ENCODE measurements at places on chromosomes 7 and 10.

DNA sequence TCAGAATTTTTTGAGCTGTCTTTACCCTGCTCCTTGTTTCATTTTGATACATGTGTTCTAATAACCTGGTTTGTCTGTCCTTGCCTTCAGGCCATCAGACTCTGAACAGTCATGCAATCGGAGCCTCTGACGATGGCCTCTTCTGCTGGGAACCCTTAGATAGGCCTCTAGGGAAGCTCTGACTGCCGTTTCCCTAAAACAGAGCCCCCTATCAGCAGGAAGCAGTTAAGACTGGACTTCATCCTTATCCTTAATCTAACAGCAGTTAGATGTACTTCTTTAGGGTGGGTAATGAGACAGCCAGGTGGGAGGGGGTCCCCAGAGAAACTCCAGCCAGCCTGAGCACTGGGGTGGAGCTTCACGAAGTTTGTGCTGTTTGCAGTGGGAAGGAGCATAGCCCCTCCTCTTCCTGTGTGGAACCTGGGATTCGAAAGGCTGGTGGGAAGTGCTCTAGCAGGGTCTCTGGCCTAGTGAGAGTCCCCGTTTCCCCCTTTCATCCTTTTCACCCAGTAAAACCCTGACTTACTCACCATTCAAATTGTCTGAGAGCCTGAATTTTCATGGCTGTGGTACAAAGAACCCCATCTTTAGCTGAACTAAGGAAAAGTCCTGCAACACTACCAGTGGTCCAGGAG, 28.4 kb upstream of the SORCS3 start:
- DNase-seq, result no peak

DNA sequence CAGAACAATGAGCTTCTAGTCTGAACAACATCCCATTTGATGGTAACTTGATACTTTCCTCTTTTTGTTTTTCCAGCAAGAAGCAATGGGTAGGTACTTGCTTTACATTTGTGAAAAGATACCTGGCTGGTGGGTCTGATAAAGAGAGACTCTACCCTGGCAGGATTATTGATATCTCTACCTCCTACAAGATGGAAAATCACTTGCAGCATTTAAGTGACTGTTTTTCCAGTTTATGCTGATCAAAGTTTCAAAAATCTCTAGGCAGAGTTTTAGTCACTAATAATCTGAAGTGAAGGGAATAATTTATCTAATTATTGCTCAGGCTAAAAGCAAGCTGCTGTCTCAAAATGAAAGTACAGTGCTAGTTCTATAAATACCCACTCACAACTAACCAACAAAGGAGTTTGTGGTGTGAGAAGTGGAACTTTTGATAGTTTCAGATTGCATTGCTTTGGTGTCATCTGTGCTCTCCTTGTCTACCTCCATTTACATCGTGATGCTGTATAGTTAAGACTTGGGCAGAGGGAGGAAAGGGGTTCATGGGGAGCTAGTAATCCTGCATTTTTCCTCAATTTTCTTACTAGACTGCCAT, 86.0 kb upstream of the ANKRD1 start:
- no peak for DNase-seq

DNA sequence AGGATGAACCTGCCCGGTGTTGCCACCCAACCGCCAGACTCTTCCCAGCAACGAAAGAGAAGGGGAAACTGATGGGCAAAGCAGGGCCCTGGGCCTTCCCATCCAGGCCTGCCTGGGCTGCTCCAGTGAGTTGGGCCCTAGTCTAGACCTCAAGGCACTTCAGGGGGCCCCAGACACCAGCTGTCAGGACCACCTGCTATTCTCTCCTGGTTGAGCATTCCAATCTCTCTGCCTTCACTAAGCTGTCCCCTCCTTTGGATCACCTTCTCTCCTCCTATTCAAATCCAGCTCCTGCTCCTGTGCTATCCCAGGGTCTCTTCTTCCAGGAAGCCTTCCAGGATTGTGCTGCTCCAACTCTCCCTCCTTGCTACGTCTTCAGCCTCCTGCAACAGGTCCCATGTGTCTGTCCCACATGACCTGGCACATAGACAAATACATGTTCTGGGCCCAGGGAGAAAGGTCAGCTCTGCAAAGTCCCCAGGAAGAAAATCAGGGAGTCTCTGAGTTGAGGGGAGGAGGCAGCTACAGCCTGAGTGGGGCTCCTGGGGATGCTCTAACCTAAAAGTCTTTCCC, 3.1 kb downstream of the STX1A start:
- no peak for DNase-seq

GRCh38 chr7:124137664-124138063, 104.8 kb upstream of the TMEM229A start:
- no peak for DNase-seq

All from BJ (cell line).